Vein endothelial cell (primary cell): ENCODE measurements at places on chromosomes 2 and 18. TPM values are rescaled to one million over a fixed set of nuclear protein-coding genes. Genes with fewer than 3 reads are reported as not detected.

FIGLA gene
- total RNA-seq = not detected in 2 replicates

PDE6D gene
- total RNA-seq = 25.5 and 27.8 TPM in 2 replicates

HEATR5B gene
- total RNA-seq = 28.4 and 33.3 TPM in 2 replicates

ZNF892 gene
- 6.5 and 8.4 TPM in 2 replicates for total RNA-seq
